CD14-positive monocyte (primary cell): ENCODE measurements at places on chromosomes 7 and 10. TPM values are rescaled to one million over a fixed set of nuclear protein-coding genes. Genes with fewer than 3 reads are reported as not detected.

The EPHB4 gene
- 6.5 TPM for polyA plus RNA-seq

The PNLIP gene
- not detected for polyA plus RNA-seq

The SCART1 gene
- not detected for polyA plus RNA-seq

The TWIST1 gene
- polyA plus RNA-seq = not detected

The RAPGEF5 gene
- polyA plus RNA-seq = not detected

The RTKN2 gene
- polyA plus RNA-seq = 0.07 TPM

The CALCR gene
- polyA plus RNA-seq = not detected in 2 replicates

The PRSS37 gene
- not detected for polyA plus RNA-seq

The FGFBP3 gene
- polyA plus RNA-seq = 0.32 TPM

The CPN1 gene
- not detected for polyA plus RNA-seq

The PCLO gene
- polyA plus RNA-seq = not detected

The OR2A12 gene
- not detected for polyA plus RNA-seq

The RALA gene
- 2.7 and 5.9 TPM in 2 replicates for polyA plus RNA-seq

The GIMAP1 gene
- 10.9 and 12.7 TPM in 2 replicates for polyA plus RNA-seq

The ADRA2A gene
- not detected for polyA plus RNA-seq

The NAT16 gene
- not detected for polyA plus RNA-seq

The ASB15 gene
- polyA plus RNA-seq = not detected

The HGF gene
- 18.9 TPM for polyA plus RNA-seq

The PTN gene
- polyA plus RNA-seq = not detected in 2 replicates

The CDK5 gene
- polyA plus RNA-seq = 31.2 TPM

The GRID1 gene
- not detected for polyA plus RNA-seq

The SFTPD gene
- 1.2 TPM for polyA plus RNA-seq

The SUN3 gene
- not detected in 2 replicates for polyA plus RNA-seq

The CEP55 gene
- polyA plus RNA-seq = 0.05 TPM in 1 of 2 replicates, not detected in the other

The ZPBP gene
- polyA plus RNA-seq = not detected

The NEURL1 gene
- 3.3 TPM for polyA plus RNA-seq
